ENCODE measurements at places on chromosomes 1 and 21. TPM values are rescaled to one million over a fixed set of nuclear protein-coding genes. Genes with fewer than 3 reads are reported as not detected.

MXRA8 gene
- 0.18 TPM for total RNA-seq

AKR7A3 gene
- total RNA-seq: 1.2 TPM

KRTAP11-1 gene
- not detected for total RNA-seq

URB1 gene
- 42.1 TPM for total RNA-seq

CD48 gene
- 222 TPM for total RNA-seq

ORC1 gene
- total RNA-seq: 39.6 TPM

PADI1 gene
- not detected for total RNA-seq

HSD3B1 gene
- total RNA-seq: not detected

CR1 gene
- total RNA-seq: not detected
